ENCODE measurements at places on chromosomes 4 and X.
A peak's percentile ranks its signal among the peaks of the same experiment; 100 is the strongest.

GRCh38 chr4:139734201-139734874 lies 68.7 kb downstream of the MGST2 start:
- H3K4me1 ChIP-seq = no peaks in the 10 kb centered on the region
- peak overlapping the region; percentile 75 for H3K4me3 ChIP-seq
- H3K27me3 ChIP-seq = no peaks in the 10 kb centered on the region
- DNase-seq = peak; percentile 52

GRCh38 chrX:68175562-68175961 lies 257.7 kb downstream of the OPHN1 start:
- H3K36me3 ChIP-seq = no peaks in the 10 kb centered on the region
- no peak overlapping the region for H3K27ac ChIP-seq
- no peaks in the 10 kb centered on the region for H3K4me1 ChIP-seq
- peaks cover 8% of the 10 kb centered on the region for H3K27me3 ChIP-seq

DNA sequence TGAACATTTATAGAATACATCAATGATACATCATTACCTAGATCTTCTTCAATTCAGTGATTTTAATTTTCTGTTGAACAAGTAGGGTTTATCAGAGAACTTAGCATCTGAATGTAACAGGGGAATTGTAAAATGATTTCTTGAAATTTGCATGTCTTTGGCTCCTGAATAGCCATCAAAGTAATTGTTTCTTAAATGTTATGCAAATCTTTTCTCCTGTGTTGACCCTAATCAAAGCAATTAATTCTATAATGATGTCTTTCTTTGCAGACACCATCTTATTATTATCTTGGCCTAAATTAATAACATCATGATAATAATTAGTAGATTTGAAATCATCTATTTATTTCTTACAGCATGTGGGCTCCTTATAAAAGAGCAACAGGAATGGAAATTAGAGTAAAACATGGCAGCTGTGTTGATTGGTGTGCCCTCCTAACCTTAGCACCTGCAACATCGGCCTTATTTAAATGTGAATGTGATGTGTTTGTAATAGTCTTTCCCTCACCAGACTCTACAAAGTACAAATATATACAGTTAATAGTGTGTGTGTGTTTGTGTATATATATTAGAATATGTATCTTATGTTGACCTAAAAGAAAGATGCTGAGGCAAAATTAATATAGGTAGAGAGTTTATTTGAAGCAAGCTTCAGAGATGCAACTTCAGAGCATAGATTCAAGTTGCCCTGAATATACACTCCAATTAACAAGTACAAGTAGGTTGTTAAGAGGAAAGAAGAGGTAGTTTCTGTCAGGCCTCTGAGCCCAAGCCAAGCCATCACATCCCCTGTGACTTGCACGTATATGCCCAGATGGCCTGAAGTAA lies 328.0 kb upstream of the TECRL start:
- H3K27me3 ChIP-seq = no peaks in the 10 kb centered on the region
- no peak overlapping the region for H3K27ac ChIP-seq
- H3K36me3 ChIP-seq = no peaks in the 10 kb centered on the region

DNA sequence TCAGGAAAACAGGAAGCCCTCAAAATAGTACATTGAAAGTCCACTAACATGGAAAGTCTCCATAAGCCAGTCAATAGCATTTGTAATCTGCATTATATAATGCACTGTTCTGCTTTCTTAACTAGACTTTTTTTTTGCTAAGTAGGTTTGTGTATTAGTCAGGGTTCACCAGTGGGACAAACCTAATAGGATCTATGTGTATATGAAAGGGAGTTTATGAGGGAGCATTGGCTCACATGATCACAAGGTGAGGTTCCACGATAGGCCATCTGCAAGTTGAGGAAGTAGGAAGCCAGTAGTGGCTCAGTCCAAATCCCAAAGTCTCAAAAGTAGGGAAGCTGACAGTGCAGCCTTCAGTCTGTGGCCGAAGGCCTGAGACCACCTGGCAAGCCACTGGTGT lies 116.0 kb downstream of the MXRA5 start:
- no peak overlapping the region for H3K4me3 ChIP-seq
- H3K36me3 ChIP-seq = no peaks in the 10 kb centered on the region
- H3K27ac ChIP-seq = no peak overlapping the region
- DNase-seq = no peak
- H3K4me1 ChIP-seq = no peaks in the 10 kb centered on the region
- no peaks in the 10 kb centered on the region for H3K27me3 ChIP-seq

GRCh38 chr4:76764251-76764650 lies 133.7 kb downstream of the SOWAHB start:
- H3K27me3 ChIP-seq = no peaks in the 10 kb centered on the region
- H3K4me3 ChIP-seq = no peak overlapping the region
- no peak overlapping the region for H3K27ac ChIP-seq
- H3K4me1 ChIP-seq = no peaks in the 10 kb centered on the region
- no peaks in the 10 kb centered on the region for H3K36me3 ChIP-seq

DNA sequence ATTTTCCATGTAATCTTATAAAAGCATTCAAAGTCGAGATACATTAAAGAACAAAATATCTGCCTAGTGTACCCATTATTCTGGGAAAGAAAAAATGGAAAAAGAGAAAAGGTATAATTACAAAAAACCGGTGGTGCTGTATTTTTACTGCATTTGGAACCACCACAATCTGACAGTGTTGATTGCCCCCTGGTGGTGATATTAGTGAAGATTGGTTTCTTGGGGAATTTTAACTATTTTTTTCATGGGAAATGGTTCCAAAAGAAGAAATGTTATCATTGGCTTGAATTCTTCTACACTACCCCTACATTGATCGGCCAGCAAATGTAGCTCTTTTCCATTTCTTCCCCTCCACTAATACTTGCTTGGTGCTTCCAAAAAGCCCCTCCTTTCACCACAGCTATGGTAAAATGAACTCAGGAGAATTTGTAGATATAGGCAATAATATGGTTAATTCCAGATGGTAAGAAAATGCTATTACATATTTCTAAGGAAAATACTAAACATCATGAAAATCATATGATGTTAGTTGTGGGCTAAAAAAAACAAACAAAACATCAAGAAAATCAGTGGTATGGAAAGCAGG lies 50.0 kb downstream of the COX18 start:
- H3K27me3 ChIP-seq = no peaks in the 10 kb centered on the region
- no peaks in the 10 kb centered on the region for H3K4me1 ChIP-seq
- no peak for DNase-seq
- no peaks in the 10 kb centered on the region for H3K36me3 ChIP-seq
- H3K27ac ChIP-seq = no peak overlapping the region
- H3K4me3 ChIP-seq = no peak overlapping the region

DNA sequence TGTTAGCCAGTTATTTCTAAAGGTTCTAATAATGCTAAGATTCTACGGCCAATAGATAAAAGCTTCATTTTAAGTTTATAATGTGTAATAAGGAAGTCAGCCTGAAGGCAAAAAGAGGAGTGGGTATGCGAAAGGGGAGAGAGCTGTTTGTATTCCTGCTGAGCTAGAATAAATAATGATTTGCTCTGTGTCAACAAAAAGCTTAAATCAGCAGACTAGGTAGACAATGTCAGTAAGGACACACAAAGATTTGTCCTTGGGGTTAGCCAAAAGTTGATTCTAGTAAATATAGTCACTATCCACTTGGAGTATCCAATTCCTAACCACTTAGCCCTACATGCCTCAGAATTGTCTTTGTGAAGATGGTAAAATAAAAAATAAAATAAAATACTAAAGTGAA lies 90.3 kb upstream of the GRIA3 start:
- H3K4me1 ChIP-seq = no peaks in the 10 kb centered on the region
- H3K36me3 ChIP-seq = no peaks in the 10 kb centered on the region
- DNase-seq = no peak
- no peak overlapping the region for H3K27ac ChIP-seq
- no peaks in the 10 kb centered on the region for H3K27me3 ChIP-seq

GRCh38 chrX:12972243-12972642 lies 2.7 kb upstream of the TMSB4X start:
- H3K4me3 ChIP-seq = peak overlapping the region; percentile 21
- H3K36me3 ChIP-seq = no peaks in the 10 kb centered on the region
- peak overlapping the region; percentile 71 for H3K27ac ChIP-seq
- H3K27me3 ChIP-seq = peaks cover 6% of the 10 kb centered on the region
- no peak for DNase-seq
- no peaks in the 10 kb centered on the region for H3K4me1 ChIP-seq

GRCh38 chr4:123706973-123707372 lies 310.4 kb downstream of the SPRY1 start:
- H3K27ac ChIP-seq = no peak overlapping the region
- no peak overlapping the region for H3K4me3 ChIP-seq
- no peaks in the 10 kb centered on the region for H3K27me3 ChIP-seq

GRCh38 chr4:62571494-62571893 lies 1371.4 kb downstream of the ADGRL3 start:
- no peak for DNase-seq
- no peak overlapping the region for H3K4me3 ChIP-seq
- no peak overlapping the region for H3K27ac ChIP-seq
- H3K27me3 ChIP-seq = no peaks in the 10 kb centered on the region
- no peaks in the 10 kb centered on the region for H3K36me3 ChIP-seq

Data from breast epithelium (tissue), 4 donors.